Thoracic aorta (tissue), 2 donors: ENCODE measurements at places on chromosomes 7 and 10. TPM values are rescaled to one million over a fixed set of nuclear protein-coding genes. Genes with fewer than 3 reads are reported as not detected.

- no peak for DNase-seq
These were observed 25.9 kb downstream of the GPRIN2 start for GRCh38 chr10:46530249-46531186.

The SLC16A9 gene
- 1.8 TPM for total RNA-seq

The ADRB1 gene
- 0.42 TPM for total RNA-seq

- DNase-seq = no peak
These were observed 45.1 kb downstream of the CHN2 start for GRCh38 chr7:29239638-29240037.

The LSM8 gene
- total RNA-seq = 41.0 TPM

The ANKRD7 gene
- not detected for total RNA-seq
